ENCODE measurements at places on chromosomes 2 and 18.

GRCh38 chr2:216404010-216404618, 8.2 kb upstream of the SMARCAL1 start:
- DNase-seq = peak; percentile 54

DNA sequence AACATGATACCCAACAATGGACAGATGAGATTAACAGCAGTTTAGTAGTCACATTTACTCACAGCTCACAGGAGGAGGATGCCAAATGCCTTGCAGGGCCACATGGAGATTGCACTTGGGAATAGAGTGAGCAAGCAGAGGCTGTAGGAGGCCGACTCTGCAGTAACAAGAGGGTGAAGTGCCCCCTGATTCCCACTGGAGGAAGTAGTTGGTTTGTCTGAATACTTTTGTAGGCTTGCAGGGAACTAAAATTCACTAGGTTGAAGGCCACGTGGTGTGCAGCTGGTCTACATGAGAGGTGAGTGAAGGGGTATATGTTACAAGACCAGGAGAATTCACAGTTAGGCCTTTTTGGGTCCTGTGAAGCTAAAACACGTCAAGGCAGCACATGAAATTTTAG, 419.3 kb upstream of the TNP1 start:
- DNase-seq = no peak

DNA sequence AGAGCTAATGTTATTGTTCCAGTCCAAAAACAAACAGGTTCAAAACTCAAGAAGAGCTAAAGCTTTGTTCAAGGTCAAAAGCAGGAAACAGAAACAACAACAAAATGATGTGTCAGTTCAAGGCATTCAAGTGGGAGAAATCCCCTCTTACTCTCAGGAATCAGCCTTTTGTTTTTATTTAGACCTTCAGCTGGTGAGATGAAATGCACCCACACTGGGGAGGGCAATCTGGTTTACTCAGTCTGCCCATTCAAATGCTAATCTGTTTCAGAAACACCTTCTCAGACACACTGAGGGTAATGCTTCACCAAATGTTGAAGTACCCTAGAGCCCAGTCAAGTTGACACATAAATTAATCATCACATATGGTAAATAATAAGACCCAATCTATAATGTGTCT, 150.6 kb downstream of the TMX3 start:
- no peak for DNase-seq

- peak; percentile 79 for DNase-seq
These were observed 55.7 kb downstream of the CD8B2 start for GRCh38 chr2:106542746-106543359.

GRCh38 chr2:85996591-85996990, 107.8 kb upstream of the ST3GAL5 start:
- DNase-seq = no peak

- DNase-seq = no peak
These were observed 16.9 kb downstream of the IMPA2 start for GRCh38 chr18:11998193-11998592.

GRCh38 chr2:171436307-171436706, 2.3 kb downstream of the DCAF17 start:
- no peak for DNase-seq

GRCh38 chr2:107622741-107623310, 203.9 kb upstream of the RGPD4 start:
- DNase-seq = no peak

Measured in stimulated activated CD4-positive, alpha-beta T cell treated with anti-CD3 and anti-CD28 coated beads, Interleukin-4, amount 100 ng/mL, for 24 hours (primary cell).